ENCODE measurements at places on chromosomes 3 and 15.

DNA sequence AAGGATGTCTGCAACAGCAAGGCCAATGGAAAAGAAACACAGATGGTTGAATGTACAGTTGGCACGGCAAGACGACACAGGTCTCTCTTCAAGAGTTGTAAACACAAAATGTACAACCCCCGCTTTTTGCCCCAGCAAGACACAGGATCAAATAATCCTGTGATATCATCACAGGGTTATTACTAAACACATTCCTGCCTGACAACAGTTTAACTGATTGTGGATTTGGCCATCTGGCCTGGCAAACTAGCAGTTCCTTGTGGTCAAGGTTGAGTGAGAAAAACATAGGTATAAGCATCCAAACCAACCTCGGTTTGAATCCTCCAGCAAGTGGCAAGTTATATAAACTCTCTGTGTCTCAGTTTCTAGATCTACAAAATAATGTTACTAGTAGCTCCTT, 23.4 kb downstream of the PARP16 start:
- DNase-seq = no peak

DNA sequence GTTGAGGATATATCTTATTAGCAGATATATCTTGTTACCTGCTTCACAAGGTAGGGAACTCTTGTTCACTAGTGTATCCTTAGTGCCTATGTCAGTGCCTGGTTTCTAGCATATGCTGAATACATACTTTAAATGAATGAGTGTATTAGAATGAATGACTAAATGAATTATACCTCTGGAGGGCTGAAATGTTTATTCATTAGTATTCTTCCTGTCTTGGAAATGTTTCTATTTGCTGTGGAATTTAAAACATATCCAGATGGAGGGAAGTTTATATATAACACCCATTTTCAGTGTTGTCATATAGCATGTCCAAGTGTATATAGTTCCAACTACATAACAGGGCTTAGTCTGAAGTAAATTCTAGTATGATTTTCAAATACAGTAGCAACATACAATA, 581.5 kb downstream of the TBL1XR1 start:
- DNase-seq = no peak

DNA sequence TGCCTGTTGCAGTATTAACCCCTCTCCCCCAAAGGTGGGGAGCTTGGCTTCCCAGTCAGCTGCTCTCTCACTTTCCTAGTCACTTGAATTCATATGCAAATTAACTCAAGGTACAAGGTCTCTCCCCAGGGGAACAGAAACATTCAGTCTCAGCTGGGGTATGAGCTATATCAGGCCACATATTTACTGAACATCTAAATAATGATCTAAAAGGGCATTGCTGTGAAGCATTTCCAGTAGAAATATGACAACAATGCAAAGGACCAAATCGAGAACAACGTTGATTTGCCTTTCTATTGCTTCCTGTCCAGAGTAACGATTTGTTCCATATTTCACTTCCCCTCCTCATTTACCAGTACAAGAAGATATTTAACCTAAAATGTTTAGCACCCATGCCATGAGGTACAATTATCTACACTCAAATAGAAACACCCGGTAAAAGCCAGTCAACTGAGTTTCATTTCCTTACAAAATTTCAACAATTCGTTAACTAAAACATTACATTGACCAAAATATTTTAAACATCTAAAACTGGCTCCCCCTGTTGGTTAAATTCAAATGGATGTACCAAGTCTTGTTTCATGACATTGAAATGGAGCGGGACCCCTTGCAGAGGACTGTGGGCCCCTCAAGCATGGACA, 36.5 kb upstream of the KLHL6 start:
- no peak for DNase-seq

DNA sequence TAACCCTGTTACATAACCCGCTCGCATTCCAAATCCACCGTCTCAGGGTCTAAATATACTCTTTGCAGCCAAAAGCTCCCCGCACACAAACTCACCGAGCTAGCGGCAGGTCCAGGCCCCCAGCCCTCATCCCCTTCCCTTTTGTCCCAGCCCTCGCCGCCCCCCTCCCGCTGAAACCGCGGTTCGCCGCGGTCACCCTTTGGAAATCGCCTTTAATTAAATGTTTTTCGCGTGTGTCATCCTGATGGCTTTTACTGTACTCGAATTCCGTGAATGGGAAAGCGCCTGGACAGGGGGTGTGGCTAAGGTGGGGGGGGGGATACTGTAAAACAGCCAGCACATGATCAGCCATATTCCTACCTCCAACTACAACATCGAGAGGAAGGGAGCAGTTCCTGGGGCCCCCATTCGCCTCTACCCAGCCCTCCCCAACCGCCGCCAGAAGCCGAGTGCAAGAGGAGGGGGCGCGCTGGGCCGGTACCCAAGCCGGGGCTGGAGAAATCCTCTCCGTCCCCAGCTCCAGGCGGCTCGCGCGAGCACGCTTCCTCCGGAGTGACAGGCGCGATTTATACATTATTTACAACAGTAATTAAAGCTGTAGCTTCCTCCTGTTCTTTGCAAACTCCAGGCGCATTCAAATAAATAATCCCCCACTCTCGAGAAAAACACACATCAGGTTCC, 1.7 kb downstream of the RORA start:
- DNase-seq = peak; percentile 20

DNA sequence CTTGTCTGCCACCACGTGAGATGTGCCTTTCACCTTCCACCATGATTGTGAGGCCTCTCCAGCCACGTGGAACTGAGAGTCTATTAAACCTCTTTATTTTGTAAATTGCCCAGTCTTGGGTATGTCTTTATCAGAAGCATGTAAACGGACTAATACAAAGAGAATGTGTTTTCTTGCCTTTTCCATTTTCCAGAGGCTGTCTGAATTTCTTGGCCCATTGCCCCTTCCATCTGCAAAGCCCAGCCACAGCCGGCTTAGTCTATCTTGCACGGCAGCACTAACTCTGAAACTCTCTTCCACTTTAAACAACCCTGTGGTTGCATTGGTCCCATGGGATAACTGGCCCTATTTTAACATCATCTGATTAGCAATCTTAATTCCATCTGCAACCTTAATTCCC, 215.3 kb downstream of the LRTM1 start:
- no peak for DNase-seq

DNA sequence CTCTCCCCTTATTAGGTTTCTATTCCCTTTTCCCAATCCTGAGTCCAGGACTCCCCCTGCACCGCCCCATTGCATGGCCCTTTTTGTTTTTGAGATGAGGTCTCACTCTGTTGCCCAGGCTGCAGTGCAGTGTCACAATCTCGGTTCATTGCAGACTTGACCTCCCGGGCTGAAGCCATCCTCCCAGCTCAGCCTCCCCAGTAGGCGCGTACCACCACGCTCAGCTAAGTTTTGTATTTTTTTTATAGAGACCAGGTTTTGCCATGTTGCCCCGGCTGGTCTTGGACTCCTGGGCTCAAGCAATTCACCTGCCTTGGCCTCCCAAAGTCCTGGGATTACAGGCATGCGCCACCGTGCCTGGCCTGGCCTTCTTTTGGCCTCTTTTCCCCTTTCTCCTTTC, 29.3 kb downstream of the PDIA5 start:
- DNase-seq = no peak

GRCh38 chr3:196120291-196120951, 38.5 kb upstream of the TFRC start:
- DNase-seq = no peak

DNA sequence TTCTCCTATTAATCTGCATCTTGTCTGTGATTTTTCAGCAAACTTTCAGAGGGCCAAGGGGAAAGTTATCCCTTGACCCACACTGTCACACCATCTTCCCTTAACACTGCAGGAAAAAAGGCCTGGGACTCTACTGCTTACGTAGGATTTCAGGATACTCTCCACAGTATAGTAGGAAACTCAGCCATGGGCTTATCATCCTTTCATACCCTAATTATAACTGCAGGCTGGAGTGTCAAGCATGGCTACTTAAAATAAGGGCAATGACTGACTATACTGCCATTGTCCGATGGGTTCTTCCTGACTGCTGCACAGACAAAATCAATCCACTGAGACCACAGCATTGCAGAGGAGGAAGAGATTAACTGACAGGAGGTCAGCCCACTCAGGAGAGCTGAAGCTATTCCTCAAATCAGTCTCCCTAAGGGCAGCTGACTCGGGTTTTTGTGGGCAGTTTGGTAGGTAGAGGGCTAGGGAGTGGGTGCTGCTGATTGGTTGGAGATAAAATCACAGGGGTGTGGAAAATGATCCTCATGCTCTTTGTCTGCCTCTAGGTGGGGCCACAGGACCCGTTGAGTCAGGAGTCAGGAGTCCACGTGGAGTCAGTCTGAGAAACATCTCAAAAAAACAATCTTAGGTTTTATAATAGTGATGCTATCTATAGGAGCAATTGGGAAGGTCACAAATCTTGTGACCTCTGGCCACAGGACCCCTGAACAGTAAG, 118.2 kb upstream of the STRIT1 start:
- DNase-seq = no peak

DNA sequence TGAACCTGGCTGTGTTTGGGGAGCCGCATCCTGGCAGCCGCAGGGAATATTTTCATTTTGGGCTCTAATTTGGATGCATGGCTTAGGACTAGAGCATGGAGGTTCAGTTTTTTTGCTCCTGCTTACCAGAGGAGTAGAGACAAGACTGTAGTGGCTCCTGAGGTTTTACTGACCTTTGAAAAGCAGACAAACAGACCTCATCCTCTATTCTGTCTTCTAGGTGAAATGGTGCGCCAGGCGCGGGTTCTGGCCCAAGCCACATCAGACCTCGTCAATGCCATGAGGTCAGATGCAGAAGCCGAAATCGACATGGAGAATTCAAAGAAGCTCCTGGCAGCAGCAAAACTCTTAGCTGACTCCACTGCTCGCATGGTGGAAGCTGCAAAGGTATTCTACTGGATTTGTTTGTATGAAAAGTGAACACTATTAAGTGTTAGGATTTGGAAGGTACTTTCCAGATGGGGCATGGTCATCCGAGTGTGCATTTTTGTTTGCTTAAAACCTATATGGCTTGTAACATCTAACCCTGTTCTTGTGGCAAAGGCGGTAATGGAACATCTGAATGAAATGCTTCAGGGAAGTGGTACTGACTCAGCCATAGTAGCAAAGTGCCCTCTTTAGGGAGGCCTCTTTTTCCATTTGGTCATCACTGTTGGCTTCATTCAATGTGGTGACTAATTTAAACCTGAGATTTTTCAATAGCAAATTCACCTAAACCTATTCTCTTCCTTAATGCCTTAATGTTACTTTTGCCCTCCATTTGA, 330.7 kb upstream of the TPM1 start:
- no peak for DNase-seq

- no peak for DNase-seq
Measured at GRCh38 chr3:139444446-139444845, 31.9 kb downstream of the RBP2 start.

DNA sequence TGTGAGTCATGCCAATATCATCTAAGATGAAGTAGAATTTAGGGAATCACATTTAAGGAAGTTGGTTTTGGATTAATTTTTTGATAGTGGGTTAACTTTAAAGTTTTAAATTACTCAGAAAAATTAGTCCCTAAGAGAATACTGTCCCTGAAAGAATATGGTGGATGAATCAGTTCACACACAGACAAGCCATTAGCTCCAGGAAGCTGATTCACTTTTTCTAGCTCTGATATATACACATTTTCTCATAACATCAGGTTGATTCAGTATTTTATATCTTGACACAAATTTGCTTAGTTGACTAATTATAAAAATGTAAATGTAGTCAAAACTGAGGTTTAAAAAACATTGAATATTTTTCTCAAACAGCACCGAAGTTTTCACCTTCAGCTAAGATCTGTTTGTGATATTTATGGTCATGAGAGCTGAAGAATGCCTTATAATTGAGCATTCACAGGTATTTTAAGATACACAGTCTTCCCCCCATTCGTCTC, 55.1 kb downstream of the MYH15 start:
- DNase-seq = no peak

- DNase-seq = no peak
Measured at GRCh38 chr3:78741066-78741645, 1026.6 kb downstream of the ROBO1 start.

DNA sequence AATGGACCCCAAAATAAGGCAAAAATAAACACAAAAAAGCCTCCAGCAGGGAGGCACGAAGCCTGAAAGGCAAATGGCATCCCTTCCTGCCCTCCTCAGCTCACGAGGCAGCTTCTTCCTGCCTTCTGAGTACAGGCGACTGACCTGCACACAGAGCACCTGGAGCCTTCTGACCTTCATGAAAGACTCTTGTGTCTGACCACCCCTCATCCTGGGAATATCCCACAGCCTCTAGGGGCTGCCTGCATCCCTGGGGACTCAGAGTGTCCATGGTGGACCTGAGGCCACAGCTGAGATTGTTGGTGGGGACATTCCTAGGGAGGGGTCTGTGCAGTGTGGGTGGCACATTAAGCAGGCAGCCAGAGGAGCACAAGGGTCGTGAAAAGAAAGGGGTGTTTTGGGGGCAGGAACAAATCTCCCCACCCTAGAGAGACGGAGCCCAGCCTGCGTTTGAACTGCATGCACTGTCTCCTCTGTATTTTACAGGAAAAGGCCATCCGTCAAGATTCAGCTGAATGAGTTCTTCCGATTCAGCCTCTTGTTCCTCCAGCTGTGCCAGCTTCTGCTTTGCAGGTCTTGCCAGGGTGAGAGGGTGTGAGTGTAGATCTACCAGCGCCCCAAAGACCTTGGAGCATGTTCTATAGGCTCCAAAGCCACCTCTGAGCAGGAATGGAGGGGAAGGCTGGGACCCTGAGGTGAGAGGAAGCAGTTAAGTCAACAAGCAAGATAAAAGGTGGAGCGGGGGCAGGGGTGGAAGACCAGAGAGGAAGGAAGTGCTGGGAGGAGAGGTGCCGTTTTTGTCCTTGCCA, 80.4 kb upstream of the MEF2A start:
- no peak for DNase-seq

- DNase-seq = no peak
Measured at GRCh38 chr3:31699309-31699953, 166.7 kb downstream of the STT3B start.

DNA sequence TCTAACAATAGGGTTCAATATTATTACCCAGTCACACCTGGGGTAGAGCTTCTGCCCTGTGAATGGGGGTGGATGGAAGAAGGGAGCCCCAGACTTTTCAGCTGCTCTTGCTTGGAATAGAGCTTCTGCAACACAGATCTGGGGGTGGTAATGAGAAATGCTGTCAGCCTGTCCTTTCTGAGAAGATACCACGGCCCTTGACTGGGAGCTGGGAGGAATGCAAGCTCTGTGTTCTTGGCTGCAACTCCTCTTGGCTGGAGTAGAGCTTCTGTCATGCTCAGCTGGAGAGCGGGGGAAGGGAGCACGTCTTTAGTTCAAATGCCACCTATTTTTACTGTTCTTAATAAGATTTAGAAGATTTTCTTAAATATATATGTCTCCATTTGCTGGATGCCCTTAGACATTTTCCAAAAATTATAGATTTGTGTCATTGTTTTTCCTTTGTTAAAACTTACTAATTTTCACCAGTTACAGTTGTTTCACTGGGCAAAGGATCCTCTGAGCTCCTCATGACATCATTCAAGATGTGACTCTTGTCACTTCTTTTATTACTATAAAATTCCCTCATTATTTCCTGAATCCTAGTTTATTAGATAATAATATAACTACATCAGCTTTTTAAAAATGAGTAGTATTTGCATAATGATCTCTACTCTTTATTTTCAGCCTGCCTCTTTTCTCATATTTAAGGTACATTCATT, 180.0 kb upstream of the TGFBR2 start:
- DNase-seq = peak; percentile 57

- DNase-seq = peak; percentile 80
Measured at GRCh38 chr3:112390783-112391641, 58.1 kb downstream of the CD200 start.
